ENCODE measurements at places on chromosomes 7 and 10. TPM values are rescaled to one million over a fixed set of nuclear protein-coding genes. Genes with fewer than 3 reads are reported as not detected.

DNA sequence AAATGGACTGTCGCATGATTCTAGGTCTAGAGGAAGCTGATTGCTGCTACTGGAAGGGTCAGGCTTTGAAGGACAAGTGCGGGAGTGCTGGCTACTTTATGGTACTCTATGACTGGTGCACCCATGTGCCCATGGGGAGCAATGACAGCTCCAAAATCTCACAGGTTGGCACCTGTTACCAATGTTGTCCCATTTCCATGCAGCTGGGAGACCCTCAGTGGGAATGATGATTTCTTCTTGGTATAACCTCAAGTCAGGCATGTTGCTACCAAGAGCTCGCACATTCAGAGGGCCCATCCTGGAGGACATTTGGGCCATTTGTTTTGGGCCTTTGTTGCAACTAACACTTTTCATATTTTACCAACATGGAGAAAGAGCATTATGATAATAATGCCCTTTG lies 174.4 kb downstream of the PRKCQ start:
- no peak for DNase-seq

- DNase-seq = no peak
Measured at GRCh38 chr7:131726031-131726430, 169.6 kb upstream of the PODXL start.

DNA sequence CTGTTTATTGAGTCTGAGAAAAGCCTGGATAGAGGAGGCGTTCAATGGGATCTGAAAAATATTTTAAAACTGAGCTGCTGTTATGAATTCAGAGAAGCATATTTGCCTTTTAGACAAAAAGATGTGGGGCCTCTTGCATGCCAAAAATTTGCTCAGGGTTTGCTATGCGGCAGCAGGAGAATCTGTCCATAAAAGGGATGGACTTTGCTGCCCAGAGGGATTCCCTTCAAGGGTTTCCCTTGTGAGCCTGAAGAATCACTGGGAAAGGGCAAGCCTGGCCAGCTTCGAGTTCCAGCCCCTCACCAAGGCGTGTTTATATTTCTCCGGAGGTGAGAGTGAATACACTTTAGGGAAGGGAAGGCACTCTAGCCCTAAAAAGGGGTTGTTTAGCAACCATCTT lies 55.5 kb upstream of the CALD1 start:
- no peak for DNase-seq

Gene INA
- total RNA-seq = 0.13 TPM
